ENCODE measurements at places on chromosomes 11 and 22.

- no peak for DNase-seq
These were observed 416.5 kb downstream of the TMEM135 start for GRCh38 chr11:87454241-87454640.

DNA sequence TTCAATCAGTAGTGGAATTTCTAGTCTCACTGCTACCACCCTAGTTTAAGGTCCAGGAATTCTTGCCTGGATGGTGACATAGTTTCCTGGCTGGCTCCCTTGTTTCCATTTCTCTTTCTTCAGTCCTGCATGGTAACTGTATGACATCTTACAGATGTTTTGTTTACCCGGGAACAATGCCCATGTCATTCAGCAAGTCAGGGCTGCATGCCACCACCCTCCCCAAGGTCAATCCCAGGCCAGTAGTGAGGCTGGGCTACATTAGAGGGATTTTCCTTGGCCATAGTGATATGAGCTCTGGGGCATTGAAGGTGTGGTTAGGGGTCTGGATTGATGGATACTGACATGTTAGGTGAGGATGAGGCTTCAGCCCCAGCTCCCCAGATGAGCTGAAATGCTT lies 114.9 kb upstream of the E2F8 start:
- no peak for DNase-seq

- DNase-seq, result no peak
These were observed 249.2 kb downstream of the DLG2 start for GRCh38 chr11:85377901-85378300.

DNA sequence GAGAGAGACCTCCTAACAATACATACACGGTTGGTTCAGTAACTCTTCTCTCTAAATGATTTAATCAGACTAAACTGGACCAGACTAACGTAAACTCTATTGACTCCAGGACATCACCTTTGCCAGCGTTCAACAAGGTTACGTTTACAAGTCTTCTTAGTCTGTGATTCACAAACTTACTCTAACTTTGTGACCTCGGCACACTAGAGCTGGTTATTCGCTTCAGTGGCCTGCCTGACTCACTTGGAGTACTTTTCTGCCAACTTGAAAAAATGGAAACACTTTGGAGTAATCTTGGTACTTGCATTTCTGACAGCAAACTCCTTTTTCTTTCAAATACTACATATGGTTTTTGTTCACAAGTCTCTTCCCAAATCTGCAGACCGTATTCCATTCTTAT lies 26.2 kb downstream of the MTMR2 start:
- DNase-seq, result peak; percentile 39

Data from HCEC 1CT (cell line).